ENCODE measurements at places on chromosomes 13 and 19.

- DNase-seq = no peak
Observed at GRCh38 chr13:90623318-90624011, 724.0 kb upstream of the MIR17HG start.

DNA sequence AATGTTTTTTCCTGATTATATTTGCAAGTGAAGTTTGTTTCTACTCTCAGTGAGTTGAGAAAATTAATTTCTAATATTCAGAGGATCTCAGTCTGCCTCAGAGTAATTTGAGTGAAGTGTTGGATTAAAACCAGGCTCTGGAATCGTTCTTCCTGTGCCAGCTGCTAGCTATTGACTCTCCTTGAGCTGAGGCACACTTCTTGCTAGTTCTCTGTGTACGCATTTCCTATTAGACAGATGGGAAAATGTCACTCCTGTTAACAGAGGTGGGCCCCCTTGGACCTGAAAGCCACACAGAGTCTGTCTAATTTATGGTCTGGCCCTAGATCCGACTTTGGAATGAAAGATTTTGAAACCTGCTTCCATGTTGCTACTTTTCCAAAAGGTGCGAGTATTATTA is 107.6 kb upstream of the RNF113B start:
- DNase-seq = no peak

DNA sequence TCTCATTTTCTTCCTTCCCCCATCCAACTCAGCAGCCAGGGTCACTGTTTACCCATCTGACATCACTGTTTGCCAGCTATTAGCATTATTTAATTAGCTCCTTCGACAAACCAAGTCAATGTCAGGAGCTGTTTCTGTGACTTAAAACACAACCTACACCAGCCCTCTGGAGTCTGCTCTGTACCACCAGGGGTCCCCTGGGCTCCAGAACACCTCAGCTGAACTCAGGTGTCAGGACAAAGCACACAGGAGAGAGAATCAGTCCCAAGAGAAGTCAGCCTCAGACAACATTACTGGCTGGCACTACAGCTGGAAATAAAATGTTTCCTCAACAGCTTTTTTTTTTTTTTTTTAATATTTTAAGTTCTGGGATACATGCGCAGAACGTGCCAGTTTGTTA is 45.1 kb downstream of the DCLK1 start:
- DNase-seq = no peak

DNA sequence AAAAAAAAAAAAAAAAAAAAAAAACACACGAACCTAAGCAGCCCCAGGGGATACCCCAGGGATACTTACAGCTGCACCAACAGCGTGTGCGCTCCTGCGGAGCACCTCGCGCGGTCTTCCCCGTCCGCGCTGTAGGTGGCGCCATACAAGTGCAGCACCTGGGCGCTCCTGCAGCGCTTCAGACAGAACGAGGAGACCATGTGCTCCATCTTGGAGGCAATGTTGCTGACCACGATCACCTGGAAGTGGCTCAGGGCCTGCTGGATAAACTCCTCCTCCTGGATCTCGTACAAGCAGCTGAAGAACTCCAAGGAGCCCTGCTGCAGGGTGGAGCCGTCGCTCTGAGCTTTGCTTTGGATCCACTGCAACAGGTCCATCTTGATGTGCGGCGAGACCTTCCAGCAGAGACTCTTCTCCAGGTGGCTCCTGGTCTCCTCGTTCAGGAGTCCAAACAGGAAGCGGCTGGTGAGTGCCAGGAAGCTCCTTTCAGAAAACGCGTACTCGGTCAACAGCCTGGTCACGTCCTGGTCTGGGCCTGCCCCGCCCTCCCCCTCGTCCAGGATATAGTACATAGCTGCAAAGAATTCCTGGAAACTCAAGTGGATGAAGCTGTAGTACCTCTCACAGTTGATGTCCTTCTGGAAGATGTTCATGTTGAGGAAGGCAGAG is 14.5 kb downstream of the NLRP12 start:
- DNase-seq = no peak

GRCh38 chr13:45662162-45662561 is 40.0 kb upstream of the CBY2 start:
- DNase-seq = no peak

DNA sequence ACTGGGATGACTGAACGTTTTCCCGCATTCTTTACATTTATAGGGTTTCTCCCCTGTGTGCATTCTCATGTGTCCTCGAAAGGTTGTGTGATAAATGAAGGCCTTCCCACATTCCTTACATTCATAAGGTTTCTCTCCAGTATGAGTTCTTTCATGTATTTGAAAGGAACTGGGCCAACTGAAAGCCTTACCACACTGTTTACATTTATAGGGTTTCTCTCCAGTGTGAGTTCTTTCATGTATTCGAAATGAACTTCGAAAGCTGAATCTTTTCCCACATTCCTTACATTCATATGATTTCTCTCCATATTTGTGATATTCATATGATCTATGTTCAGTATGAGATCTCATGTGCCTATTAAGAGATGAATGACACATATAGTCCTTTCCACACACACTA is 19.4 kb downstream of the ZNF709 start:
- DNase-seq = no peak

GRCh38 chr13:86870444-86870843 is 800.7 kb upstream of the SLITRK5 start:
- no peak for DNase-seq

DNA sequence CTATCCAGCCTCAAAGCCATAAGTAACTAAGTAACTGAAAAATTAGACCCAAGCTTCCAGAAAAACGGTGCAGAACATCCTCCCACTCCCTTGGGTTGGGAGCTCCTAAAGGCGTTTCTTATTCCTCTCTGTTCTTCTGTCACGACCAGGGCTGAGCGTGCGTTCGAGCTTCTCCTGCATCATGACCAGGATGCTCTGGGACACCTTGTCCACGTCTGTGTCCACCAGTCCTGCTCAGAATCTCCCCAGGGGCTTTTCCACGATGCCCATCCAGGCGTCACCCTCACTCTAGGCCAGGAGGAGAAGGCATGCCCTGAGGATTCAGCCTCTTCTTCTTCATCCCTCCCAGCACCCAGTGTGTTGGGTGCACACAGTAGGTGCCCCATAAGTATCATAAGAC is 37.8 kb upstream of the GAS6 start:
- DNase-seq = no peak

DNA sequence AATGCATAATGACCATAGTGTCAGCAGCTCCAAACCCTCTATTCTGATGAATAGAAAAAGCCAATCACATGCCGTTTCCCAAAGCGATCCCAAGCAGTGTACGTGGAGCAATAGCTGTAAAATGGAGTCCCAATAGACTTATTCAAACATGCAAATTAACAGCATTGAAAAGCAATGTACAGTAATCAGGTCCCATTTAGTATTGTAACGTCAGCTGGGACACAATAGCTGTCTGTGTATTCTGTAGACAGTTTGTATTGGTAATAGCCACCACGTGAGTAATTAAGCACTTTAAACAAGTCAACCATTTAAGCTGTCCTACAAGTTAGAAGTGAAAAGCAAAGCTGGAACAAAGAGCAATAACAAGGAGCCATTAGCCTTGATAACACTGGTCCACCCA is 698.2 kb downstream of the PCDH17 start:
- DNase-seq = no peak

GRCh38 chr19:11281356-11282049 is 14.5 kb upstream of the TSPAN16 start:
- DNase-seq = no peak

DNA sequence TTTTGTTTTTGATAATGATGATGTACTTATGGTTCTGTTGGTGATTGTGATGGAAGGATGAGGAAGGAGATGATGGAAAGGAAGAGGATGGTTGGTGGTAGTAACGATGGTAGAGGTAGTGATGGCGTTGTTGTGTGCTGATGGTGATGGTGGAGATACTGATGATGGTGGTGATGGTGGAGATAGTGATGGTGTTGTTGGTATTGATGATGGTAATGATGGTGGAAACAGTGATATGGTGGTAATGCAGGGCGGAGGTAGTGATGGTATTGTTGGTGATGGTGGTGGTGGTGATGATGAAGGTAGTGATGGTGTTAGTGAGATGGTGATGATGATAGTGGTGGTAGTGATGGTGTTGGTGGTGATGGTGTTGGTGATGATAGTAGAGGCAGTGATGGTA is 12.7 kb downstream of the CLEC17A start:
- no peak for DNase-seq

- DNase-seq = no peak
Observed at GRCh38 chr19:36183245-36183628, 31.0 kb upstream of the COX7A1 start.

DNA sequence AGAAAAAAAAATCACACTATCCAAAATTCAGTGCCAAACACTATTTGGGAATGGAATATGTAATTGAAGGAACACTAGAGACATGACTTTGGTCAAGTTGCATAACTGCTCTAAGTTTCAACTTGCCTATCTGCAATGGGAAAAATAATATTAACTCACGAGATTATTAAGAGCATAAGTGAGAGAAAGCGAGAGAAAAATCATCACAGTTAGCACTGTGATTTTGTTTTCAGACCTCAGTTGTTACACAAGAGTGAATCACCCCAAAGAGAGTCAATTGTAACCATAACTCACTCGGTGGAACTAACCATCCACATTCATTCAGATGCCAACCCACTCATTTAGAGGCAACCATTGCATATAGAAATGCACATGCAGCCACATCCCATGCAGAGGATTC is 147.1 kb downstream of the NHLRC3 start:
- DNase-seq = no peak

DNA sequence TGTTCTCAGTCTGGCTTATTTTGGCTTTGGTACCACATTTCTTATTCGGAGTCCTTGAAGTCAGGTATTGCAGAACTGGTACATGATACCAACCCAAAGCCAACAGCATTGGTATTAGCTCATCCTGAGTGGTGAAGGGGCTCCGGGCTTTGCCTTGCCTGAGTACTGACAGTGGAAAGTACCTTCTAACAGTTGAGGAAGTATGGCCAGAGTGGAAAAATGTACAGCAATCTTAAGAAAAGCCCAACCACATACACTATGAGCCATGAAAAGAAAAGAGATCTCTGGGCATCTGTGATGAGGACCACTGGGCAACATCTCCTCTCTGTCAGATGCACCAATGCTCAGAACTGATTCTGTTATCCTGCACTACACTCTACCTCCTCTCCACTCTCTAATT is 8.3 kb downstream of the LCP1 start:
- DNase-seq = no peak

DNA sequence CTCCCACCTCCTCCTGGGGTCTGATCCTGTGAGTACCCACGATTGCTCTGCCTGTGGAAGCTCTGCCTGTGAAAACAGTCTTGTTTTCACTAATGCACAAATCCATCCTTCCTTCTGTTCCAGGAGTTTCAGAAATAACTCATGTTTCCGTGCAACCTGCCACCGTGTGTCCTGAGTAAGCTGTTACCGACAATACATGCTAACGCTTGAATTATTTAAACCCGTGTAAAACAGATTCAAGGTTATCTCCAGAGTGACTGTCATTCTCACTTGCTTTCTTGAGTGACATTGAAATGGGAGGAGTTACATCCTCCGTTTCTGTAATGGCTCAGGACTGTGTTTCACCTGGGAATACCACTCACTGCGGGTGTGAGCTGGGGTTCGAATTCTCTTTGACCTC is 24.9 kb downstream of the GPR12 start:
- DNase-seq = no peak

- no peak for DNase-seq
Observed at GRCh38 chr19:40363069-40363468, 14.6 kb downstream of the PLD3 start.

All from NCI-H446 treated with DMSO at 0.1 percent for 48 hours (cell line).